Left lung (tissue), 14 donors: ENCODE measurements at places on chromosomes 13 and 19.

DNA sequence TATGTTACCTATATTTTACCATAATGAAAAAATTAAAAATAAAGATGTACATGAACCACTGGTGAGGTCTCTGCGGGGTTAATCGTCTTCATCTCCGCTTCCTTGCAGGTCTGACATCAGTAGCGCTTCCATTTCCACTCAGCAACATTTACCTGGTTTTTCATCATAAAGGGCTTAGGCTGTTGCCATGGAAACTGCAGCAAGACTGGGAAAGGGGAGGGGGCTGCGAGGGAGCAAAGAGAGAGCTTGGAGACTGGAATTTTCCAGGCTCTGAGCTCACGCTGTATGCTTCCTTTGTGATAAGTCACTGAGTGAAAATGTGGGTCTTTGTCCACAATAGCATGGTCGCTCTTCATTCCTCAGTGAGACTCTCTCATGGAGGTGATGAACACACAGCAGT is 136.6 kb upstream of the USP29 start:
- H3K36me3 ChIP-seq, result no peaks in the 10 kb centered on the region
- no peak overlapping the region for H3K27ac ChIP-seq
- H3K4me1 ChIP-seq, result no peaks in the 10 kb centered on the region
- no peak overlapping the region for H3K4me3 ChIP-seq

GRCh38 chr13:75415694-75416093 is 66.3 kb downstream of the TBC1D4 start:
- peaks cover 28% of the 10 kb centered on the region for H3K4me1 ChIP-seq
- H3K4me3 ChIP-seq, result no peak overlapping the region
- no peak for DNase-seq

GRCh38 chr13:43377973-43378372 is 354.6 kb downstream of the DNAJC15 start:
- DNase-seq, result no peak
- H3K27me3 ChIP-seq, result peaks cover under 1% of the 10 kb centered on the region
- H3K4me3 ChIP-seq, result no peak overlapping the region
- no peaks in the 10 kb centered on the region for H3K4me1 ChIP-seq

- H3K4me1 ChIP-seq, result no peaks in the 10 kb centered on the region
- peak; percentile 45 for DNase-seq
- no peaks in the 10 kb centered on the region for H3K36me3 ChIP-seq
- no peak overlapping the region for H3K27ac ChIP-seq
- no peak overlapping the region for H3K4me3 ChIP-seq
These were observed 185.7 kb downstream of the TEX29 start for GRCh38 chr13:111506125-111506524.

- H3K27me3 ChIP-seq, result no peaks in the 10 kb centered on the region
- no peaks in the 10 kb centered on the region for H3K4me1 ChIP-seq
- no peak overlapping the region for H3K4me3 ChIP-seq
These were observed 949.7 kb upstream of the SLITRK1 start for GRCh38 chr13:84831666-84832657.

- peaks cover 59% of the 10 kb centered on the region for H3K27me3 ChIP-seq
- H3K4me3 ChIP-seq, result no peak overlapping the region
- H3K4me1 ChIP-seq, result no peaks in the 10 kb centered on the region
These were observed 15.9 kb upstream of the IGLON5 start for GRCh38 chr19:51295382-51296126.

DNA sequence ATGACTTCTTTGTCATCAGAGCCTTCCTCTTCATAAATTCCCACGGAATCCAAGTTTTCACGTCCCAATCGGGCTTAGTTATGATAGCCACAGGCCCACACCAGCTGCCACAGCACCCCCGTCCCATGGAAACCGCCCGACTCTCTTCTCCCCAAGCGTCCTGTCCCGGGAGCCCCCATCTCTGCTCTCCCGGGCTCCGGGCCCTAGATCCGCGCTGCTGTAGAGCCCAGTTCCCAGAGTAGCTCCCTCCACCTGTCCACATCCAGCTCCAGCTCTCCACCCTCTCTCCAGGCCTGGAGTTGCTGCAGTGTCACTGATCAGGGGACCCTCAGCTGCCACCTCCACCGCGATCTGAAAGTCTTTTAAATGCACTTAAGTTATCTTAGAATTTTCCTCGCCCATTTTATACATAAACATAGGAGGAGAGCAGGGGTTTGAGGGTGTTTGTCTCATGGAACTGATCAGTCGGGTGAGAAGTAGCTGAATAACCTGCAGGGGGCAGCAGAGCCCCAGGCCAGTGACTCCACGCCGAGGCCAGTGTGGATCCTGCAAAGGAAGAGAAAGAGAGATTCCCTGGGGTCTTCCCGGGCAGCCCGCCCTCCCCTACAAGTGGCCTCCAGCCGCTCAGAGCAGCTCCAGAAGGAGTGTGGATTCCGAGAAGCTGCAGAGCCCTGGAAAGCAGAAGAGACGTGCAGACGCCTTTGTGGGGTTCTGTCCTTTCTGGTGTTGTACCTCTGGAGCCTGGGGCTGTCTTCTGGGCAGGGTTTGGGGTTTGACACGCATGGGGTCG is 1.1 kb upstream of the ZNF763 start:
- no peaks in the 10 kb centered on the region for H3K4me1 ChIP-seq
- no peak overlapping the region for H3K27ac ChIP-seq
- H3K27me3 ChIP-seq, result no peaks in the 10 kb centered on the region
- no peaks in the 10 kb centered on the region for H3K36me3 ChIP-seq

DNA sequence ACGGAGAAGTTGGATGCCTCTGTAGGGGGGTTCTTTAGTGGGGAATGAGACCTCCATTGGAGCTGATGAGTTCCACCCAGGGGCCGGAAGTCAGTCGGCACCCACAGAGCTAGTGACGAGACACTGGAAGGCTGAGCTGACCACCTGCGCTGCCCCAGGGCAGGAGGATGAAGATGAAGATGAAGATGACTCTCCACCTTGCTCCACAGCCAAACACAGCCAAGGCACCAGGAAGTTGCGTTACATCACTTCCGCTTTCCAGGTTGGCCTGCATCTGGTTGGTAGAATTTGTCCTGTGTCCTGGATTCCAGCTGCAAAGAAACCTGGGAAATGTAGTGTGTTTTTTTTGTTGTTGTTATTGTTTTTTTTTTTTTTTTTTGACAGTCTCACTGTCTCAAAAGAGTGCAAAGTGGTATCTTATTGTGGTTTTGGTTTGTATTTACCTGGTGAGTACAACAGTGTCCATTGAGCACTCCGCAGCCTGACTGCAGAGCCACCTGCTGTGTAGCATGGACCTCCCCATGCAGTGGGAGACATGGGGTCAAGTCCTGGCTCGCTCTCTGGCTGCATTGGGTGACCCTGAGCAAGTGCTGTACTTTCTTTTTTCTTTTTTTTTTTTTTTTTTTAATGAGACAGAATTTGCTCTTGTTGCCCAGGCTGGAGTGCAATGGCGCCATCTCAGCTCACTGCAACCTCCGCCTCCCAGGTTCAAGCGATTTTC is 1.9 kb downstream of the TBC1D17 start:
- H3K27me3 ChIP-seq, result no peaks in the 10 kb centered on the region
- no peak for DNase-seq
- H3K4me1 ChIP-seq, result peaks cover 37% of the 10 kb centered on the region
- H3K4me3 ChIP-seq, result no peak overlapping the region

DNA sequence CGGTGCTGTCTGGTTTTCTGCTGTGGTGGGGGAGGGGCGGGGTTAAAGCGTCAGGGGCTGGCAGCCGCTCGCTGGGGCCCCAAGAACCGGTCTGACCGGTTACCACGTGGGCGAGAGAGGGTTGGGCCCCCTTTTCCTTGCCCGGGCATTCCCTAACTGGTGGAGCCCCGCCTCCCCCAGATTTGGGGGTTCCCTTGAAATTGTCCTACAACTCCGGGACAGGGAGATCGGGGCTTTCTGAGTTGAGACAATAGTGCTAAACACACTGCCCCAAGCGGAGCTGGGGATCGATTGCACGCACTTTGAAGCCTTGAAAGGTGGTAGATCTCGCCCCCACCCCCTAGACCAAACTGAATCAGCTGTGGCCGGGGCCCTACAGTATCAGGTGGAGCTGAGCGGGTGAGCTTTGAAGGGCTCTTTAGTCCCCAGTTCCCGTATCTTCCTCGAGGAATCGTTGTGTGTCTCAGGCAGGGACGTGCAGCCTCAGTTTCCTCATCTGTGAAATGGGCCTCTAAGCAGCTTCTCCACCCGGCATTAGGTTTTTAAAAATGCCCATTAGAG is 4.8 kb downstream of the IER2 start:
- peak; percentile 91 for DNase-seq
- H3K36me3 ChIP-seq, result no peaks in the 10 kb centered on the region
- peak overlapping the region; percentile 95 for H3K4me3 ChIP-seq
- peak overlapping the region; percentile 97 for H3K27ac ChIP-seq
- H3K27me3 ChIP-seq, result no peaks in the 10 kb centered on the region

DNA sequence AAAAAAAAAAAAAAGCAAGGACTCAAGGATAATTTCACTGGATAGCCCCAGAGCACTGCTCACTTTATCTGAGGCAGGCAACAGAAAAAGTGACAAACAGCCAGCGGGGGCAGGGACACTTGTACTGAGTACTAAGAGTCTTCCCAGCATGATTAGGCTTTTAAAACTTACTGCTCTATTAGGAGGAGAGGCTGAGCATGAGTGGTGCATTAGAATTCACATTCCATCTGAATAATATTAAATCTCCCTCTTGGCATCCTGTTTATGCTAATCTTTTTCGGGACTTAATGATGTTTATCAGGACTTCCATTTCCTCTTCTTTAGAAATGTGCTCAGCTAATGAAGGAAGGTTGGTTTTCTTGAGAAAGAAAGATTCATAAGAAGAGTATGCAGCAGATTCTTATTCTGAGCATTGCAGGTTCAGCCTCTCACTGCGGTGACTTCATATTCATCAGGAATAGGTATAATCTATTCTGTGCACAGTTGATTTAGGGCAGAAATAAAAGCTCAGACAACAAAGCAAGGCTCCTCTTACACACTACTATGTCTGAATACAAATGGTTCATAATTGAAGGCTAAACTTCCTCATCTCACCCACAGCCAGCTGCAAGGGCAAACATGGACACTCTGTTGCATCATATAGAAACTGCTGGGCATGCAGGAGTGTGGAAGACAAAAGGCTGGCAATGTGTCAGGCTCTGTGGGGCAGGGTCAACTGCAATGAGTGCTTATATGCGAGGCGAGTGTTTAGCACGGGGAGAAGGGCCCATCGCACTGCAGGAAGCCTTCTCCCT is 107.0 kb downstream of the KL start:
- no peaks in the 10 kb centered on the region for H3K36me3 ChIP-seq
- peak overlapping the region; percentile 62 for H3K27ac ChIP-seq
- no peak overlapping the region for H3K4me3 ChIP-seq

- H3K4me3 ChIP-seq, result no peak overlapping the region
- no peaks in the 10 kb centered on the region for H3K36me3 ChIP-seq
- H3K27ac ChIP-seq, result no peak overlapping the region
- peaks cover 3% of the 10 kb centered on the region for H3K4me1 ChIP-seq
These were observed 308.3 kb downstream of the KCNRG start for GRCh38 chr13:50323440-50324065.

DNA sequence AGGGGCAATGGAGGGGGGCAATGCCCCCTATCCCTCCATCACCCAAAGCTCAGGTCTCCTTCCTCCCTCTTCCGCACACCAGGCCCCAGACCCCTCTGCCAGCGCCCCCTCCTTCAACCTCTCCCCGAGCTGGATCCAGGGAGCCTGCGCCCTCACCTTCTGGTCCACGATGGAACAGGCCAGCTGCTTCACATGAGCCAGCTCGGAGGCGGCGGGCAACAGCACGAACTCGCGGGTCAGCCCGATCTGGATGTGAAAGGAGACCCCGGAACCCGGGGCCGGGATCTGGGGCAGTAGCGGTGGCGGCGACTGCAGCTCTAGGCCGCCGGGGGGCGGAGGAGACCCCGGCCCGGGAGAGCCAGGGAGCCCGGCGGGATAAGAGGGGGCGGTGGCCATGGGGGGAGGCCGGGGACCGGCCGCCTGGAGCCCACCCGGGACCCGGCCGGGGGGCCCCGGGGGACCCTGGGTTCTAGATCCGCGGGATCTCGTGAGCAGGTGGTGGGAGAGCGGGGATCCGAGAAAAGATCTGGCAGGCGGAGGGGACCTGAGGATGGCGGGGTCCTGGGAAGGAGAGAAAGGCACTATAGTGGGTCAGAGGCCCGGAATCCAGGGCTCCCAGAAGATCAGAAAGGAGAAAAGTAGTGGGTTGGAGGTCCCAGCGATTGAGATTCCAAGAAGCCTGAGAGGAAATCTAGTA is 791 bp downstream of the PRKD2 start:
- peak overlapping the region; percentile 48 for H3K4me3 ChIP-seq
- H3K4me1 ChIP-seq, result peaks cover 17% of the 10 kb centered on the region
- no peaks in the 10 kb centered on the region for H3K27me3 ChIP-seq
- DNase-seq, result peak; percentile 42
- peaks cover 29% of the 10 kb centered on the region for H3K36me3 ChIP-seq

GRCh38 chr19:42102877-42103276 is 26.9 kb downstream of the ZNF574 start:
- H3K36me3 ChIP-seq, result no peaks in the 10 kb centered on the region
- no peak for DNase-seq
- peaks cover 14% of the 10 kb centered on the region for H3K27me3 ChIP-seq
- H3K4me1 ChIP-seq, result no peaks in the 10 kb centered on the region
- no peak overlapping the region for H3K27ac ChIP-seq

GRCh38 chr13:98937911-98938381 is 39.9 kb downstream of the DOCK9 start:
- H3K27me3 ChIP-seq, result no peaks in the 10 kb centered on the region
- H3K4me3 ChIP-seq, result no peak overlapping the region
- no peak overlapping the region for H3K27ac ChIP-seq
- no peak for DNase-seq

- no peak overlapping the region for H3K4me3 ChIP-seq
- H3K4me1 ChIP-seq, result no peaks in the 10 kb centered on the region
- peaks cover 9% of the 10 kb centered on the region for H3K36me3 ChIP-seq
- no peaks in the 10 kb centered on the region for H3K27me3 ChIP-seq
- peak; percentile 53 for DNase-seq
These were observed 70.1 kb downstream of the TDRD3 start for GRCh38 chr13:60467098-60467497.

GRCh38 chr13:107271227-107271626 is 703.3 kb upstream of the ARGLU1 start:
- no peaks in the 10 kb centered on the region for H3K27me3 ChIP-seq
- no peak overlapping the region for H3K4me3 ChIP-seq
- peak; percentile 44 for DNase-seq

- H3K4me3 ChIP-seq, result no peak overlapping the region
- H3K4me1 ChIP-seq, result peaks cover 9% of the 10 kb centered on the region
- peaks cover 40% of the 10 kb centered on the region for H3K27me3 ChIP-seq
These were observed 14.2 kb downstream of the C19orf81 start for GRCh38 chr19:50663482-50663790.
